Choroid plexus epithelial cell (primary cell): ENCODE measurements at places on chromosomes 13 and 19.
A peak's percentile ranks its signal among the peaks of the same experiment; 100 is the strongest.

DNA sequence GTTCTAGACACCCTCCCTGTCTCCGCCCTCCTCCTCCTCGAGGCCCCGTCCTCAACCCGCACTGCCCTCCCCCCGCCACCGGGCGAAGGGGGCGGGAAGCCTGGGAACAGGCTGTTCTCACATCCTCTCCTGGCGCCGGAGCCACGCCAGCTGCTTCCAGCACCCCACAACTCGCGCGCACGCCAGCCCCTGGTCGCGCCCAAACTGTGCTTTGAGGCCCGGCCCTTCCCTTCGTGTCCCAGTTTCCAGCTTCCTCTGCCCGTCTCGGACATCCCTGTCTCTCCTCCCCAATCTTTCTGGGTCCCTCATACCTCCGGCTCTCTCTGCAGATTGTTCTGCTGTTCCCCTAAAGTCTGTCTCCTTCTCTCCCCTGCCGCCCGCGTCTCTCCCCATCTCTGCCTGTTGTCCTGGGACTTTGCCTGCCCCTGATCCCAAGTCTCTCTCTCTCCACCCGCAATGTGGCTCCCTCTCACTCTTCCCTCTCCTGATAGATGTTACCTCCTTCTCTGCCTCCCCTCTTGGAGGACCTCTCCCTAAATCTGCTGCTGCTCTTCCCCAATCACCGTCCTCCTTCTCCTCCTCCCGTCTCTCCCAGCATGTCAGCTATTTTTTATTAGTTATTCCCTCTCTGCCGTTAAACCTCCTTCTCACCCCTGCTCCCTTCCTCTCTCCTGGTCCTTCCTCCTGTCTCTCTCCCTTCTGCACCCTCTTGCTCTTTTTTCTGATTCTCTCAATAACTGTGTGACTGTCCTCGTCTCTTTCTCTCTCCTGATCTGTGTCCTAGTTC, 14.2 kb downstream of the DPF1 start:
- DNase-seq: peak; percentile 27

GRCh38 chr13:64446372-64446771, 2783.8 kb downstream of the PCDH9 start:
- peak; percentile 65 for DNase-seq

- DNase-seq: peak; percentile 19
Observed at GRCh38 chr19:4284176-4284958, 5.3 kb downstream of the SHD start.

DNA sequence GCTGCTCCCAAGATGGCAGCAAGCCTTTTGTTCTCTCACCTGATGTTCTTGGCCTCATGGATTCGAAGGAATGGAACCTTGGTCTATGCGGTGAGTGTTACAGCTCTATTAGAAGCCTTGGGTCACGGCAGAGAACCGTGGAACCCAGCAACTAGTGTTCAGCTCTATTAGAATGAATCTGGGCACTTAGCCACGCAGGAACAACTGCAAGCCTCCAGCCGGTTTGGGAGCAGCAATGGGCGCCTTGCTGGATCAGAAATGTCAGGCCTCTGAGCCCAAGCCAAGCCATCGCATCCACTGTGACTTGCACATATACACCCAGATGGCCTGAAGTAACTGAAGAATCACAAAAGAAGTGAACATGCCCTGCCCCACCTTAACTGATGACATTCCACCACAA, 1100.7 kb upstream of the PRR20A start:
- DNase-seq: no peak

DNA sequence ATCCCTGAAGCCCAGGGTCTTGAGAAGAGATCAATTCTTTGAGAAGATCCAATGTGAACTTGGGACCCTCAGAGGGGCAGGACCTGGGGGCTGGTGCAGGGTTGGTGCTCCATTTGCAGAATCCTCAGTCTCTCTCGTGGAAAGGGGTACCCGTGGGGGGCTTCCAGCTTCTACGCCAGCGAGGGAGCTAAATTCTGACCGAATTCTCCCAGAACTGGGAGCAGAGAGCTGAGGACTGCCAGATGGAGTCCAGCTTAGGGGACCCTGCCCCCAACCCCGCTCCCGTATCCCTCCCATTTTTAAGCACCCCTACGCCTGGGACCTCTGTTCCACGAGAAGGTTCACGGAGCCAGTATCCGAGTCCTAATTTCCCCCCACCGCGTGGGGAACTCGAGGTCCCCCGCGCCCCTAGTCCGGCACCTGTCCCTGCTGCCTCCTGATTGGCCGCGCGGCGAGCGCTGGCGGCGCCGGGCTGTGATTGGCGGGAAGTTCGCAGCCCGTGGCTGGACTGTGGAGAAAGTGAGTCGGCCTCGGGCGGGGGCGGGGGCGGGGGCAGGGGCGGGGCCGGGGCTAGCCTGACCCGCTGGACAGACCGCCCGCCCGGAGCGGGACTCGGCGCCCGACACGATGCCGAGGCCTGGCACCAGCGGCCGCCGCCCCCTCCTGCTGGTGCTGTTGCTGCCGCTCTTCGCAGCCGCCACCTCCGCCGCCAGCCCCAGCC, 4.4 kb upstream of the LTBP4 start:
- DNase-seq: peak; percentile 53

DNA sequence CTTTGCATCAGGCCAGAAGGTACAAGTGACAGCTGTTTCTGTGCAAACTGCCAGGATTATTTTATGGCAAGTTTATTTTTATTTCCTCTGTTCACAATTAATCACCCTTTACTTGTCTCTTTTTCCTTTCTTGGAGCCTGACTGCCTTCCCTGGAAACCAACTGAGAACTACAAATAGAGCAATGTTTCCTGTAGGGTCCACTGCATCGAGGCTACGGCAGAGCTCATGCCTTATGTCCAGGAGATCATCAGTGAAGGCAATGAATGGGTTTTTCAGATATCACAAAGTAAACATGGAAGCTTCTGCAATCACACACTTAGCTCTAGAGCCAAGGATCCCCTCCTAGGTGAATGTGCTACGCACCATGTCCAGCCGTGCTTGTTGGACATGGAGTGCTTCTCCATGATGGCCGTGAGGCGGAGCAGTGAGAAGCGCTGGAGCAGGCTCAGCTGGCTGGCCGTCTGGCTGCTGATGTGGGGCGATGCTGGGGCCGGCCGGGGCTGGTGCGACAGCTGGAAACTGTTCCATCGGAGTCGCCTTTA, 110.9 kb downstream of the KL start:
- DNase-seq: no peak

DNA sequence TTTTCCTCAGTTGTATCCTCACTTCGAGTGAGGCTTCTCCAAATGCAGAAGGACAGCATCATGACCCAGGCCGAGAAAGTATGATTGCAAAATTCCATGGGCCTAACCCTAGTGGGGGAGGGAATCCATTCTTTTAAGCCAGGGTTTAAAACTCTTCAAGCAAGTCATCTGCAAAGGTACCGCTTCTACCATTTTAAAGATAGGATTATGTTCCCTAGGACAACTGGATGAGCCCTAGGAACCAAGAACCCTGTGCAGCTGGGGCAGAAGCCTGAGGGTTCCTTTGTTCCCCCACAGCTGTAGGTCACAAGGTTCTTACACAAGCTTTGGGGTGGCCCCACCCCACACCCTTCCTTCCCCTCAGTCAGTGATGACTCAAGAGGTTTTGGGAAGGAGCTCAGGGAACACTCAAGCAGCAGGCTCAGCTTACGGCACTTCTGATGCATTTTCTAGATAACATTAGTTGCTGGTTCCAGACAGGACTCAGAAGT, 13.5 kb downstream of the ARL11 start:
- DNase-seq: peak; percentile 76

- DNase-seq: peak; percentile 77
Observed at GRCh38 chr13:109790942-109791605, 4.7 kb upstream of the IRS2 start.

GRCh38 chr19:9819596-9819909, 674 bp upstream of the FBXL12 start:
- DNase-seq: no peak

DNA sequence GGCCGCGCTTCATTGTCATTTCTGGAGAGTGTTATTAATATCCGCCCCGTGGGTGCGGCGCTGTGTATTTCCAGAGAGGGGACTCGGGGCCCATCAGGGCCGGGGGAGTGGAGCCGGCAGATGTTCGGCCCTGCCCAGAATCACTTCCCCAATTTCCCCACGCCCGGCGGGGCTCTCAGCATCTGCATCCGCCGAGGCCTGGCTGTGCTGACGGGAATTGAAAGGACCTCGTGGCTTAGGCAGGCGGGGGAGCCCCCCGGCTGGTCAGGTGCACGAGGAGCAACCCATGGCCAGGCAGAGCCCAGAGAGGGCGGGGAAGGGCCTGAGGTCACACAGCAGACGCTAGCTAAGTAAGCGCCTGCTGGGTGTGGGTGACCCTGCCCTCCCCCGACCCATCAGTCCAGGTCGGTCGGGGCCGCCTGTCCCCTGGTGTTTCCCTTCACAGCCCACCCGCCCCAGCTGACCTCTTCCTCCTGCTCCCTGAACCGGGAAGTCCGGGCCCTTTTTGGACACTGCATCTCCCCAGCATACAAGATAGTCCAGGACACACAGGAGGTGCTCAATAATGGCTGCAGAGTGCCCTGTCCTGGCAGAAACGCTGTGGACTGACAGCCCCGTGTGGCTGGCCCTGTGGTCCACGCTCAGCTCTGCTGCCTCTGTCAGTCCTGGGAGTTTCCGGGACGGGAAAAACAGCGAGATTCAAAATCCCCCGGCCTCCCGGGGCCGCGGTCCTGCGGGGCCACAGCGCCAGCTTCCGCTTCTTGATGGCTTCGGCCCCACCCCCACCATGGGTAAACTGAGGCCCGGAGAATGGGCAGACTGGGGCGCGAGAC, 22.1 kb downstream of the ARID3A start:
- no peak for DNase-seq

GRCh38 chr19:5030136-5030820, 61.4 kb downstream of the KDM4B start:
- DNase-seq: no peak

DNA sequence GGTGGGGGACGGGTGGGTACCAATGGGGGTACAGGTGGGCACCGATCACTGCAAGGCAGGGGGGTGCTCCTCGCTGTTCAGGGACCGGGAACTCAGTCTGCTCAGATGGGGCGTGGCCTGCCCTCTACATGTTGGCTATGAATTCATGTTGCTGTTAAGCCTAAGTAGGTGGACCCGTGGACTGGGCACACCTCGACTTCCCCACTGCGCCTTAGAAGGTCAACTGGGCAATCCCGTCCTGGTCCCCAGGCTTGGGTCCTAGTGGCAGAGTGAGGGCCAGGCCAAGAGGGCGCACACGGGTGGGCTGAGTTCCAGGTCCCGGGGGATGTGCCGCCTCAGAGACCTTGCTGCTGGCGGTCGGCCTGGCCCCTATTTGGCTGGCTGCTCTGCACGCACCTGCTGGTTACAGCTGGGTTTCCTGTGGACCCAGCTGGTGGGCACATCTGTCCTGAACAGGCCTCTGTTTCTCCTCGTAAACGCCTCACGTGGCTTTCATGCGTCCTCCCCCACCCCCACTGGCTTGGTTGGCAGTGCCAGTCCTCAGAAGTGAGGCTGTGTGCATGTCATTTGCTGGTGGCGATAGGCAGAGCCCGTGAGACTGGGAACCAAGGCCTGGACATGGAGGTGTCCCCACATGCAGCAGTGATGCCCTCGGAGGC, 13.5 kb upstream of the ZNF554 start:
- no peak for DNase-seq

GRCh38 chr13:66657165-66657881, 572.8 kb downstream of the PCDH9 start:
- peak; percentile 95 for DNase-seq

- DNase-seq: no peak
Observed at GRCh38 chr13:64300239-64300638, 2884.6 kb upstream of the PCDH20 start.

DNA sequence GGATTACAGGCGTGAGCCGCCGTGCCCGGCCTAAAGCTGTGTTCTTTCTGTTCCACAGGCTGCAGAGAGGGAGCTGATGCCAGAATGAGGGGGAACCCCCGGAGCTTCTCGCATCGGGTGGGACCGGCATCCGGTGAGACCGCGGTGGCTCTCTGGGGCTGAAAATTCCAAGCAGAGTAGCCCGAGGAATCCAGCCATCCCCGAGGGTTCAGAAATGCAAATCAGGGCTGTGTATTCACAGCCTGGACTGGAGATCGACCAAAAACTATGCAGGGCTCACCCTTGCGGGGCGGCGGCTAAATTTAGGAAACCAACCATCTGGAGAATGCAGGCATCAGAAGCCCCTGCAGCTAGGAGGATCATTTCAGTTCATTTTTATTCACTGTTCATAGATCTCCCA, 99.2 kb downstream of the GNG7 start:
- peak; percentile 50 for DNase-seq

DNA sequence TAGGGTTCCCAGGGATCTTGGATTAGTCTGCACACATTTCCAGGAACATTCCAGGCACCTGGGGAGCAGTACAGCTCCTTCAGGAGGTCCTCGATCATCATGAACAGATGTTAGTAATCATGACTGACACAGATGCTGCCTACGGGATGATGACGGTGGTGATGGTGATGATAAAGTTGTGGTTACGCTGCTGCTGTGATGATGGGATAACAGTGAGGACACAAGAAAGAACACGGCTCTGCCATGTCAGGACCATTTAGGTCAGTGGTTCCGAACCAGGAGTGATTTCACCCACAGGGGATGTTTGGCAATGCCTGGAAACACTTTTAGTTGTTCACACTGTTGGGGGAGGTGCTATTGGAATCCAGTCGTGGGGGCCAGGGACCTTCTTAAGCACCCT, 1193.0 kb downstream of the UQCRFS1 start:
- no peak for DNase-seq

GRCh38 chr19:51372649-51373504, at the start of gene NKG7:
TSS of gene NKG7 (minus strand) at chr19:51372654. CDS start at chr19:51372535, 119 bp downstream.
- DNase-seq: no peak

GRCh38 chr13:48660361-48661076, 6.8 kb downstream of the CYSLTR2 start:
- DNase-seq: no peak

DNA sequence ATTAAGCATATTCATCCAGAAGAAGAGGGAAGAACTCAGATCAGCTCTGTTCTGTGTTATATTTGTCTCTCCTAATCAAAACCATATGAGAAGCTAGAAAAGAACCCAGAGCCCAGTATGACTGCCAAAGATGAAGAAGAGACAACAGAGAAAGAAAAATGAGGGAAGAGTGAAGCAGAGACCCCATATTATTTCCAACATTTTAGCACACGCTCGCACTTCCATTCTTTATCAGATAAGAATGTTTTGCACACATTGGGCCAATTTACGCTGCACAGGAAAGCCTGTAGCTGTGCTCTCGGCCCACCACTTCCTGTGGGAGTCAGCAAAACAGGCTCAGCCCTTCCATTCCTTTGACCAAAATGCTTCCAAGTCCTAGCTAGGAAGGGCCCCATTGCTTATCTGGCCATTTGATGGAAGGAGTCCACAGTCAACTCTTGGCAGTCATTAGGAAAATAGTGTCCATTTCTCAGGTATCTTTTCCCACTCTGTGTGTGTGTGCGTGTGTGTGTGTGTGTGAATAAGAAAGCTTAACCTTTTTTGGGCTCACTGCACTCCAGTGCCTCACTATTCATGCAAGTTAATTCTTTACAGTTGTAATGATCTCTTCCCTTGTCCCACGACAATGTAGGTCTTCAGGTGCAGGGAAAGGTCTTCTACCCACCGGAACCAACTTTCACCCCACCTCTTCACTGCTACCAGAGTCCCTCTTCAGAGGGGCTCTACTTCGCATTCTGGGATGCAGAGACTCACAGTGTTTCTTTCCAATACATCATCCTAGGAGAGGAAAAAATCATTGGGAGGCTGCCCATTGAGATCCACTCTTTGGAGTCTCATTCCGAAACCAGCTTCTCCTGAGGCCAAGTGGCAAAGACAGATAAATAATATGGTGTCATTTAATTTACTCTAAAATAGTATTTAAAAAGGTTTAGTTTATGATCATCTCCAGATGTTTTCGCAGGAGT, 237.5 kb downstream of the COG6 start:
- DNase-seq: peak; percentile 66
